Activated CD8-positive, alpha-beta memory T cell treated with anti-CD3 and anti-CD28 coated beads, Interleukin-2, amount 10 ng/mL, durations not matched to agents 7 days and 5 days (primary cell): ENCODE measurements at places on chromosomes 4 and X. TPM values are rescaled to one million over a fixed set of nuclear protein-coding genes. Genes with fewer than 3 reads are reported as not detected.

ARHGAP4 gene
- total RNA-seq = 300 TPM

CLDN2 gene
- total RNA-seq = not detected

GRCh38 chr4:6204871-6205566 is 4.7 kb upstream of the JAKMIP1 start:
- H3K36me3 ChIP-seq = peaks cover 13% of the 10 kb centered on the region
- H3K27ac ChIP-seq = no peak overlapping the region
- no peak overlapping the region for H3K4me3 ChIP-seq
- no peak for DNase-seq

- H3K4me3 ChIP-seq = no peak overlapping the region
- H3K27ac ChIP-seq = no peak overlapping the region
- no peak for DNase-seq
Observed at GRCh38 chrX:79290596-79290995, 76.5 kb downstream of the ITM2A start.

GRCh38 chr4:17475481-17475880 is 36.4 kb downstream of the QDPR start:
- no peaks in the 10 kb centered on the region for H3K27me3 ChIP-seq
- no peak overlapping the region for H3K4me3 ChIP-seq
- H3K4me1 ChIP-seq = no peaks in the 10 kb centered on the region

DNA sequence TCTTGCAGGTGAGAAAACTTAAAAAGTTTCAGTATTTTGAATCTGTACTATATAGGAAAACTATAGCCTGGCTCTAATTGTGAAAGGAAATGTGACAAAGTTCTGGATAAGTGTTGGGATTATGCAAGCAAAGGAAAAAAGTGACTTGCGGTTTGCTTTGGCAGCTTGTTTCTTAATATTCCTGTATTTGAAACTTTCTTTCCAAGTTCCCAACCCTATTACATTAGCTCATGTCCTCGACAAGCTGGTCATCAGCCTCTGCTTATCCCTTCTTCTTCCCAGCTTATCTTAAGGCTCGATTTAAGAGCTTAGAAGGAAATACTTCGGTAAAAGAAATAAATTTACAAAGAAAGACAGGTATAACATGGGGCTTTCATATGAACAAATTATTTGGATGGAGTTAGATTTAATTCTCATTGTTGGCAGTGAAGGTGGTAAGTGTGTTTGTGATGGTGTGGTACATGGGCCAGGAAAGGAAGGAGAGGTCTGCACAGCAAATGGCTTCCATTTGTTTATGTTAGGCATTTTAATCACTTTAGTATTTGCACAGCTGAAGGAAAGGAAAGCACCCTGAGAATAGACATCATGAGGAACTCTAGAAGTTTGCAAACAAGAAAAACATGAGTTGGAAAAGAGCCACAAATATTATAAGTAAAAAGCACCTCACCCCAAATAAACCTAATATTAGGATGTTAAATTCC is 5.1 kb upstream of the MYOZ2 start:
- H3K4me3 ChIP-seq = no peak overlapping the region
- no peaks in the 10 kb centered on the region for H3K36me3 ChIP-seq
- no peak for DNase-seq
- H3K27me3 ChIP-seq = no peaks in the 10 kb centered on the region

DNA sequence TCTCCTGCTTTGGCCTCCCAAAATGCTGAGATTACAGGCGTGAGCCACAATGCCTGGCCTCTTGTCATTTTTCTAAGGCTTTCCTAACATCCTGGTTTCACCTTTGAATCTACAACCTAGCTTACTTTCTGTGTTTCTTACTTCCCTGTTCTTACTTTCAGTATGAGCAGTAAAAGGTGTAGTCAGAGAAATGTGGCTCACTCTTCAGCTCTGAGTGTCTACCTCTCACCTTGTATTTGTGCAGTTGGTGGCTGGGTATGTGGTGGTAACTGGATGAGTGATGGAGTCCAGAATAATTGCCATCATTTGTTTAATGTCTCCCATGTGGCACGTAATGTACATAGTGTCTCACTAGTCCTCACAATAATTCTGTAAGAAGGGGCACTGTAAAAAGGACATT is 19.1 kb upstream of the CXCL11 start:
- H3K4me1 ChIP-seq = peaks cover 57% of the 10 kb centered on the region
- peak overlapping the region; percentile 58 for H3K27ac ChIP-seq
- peaks cover 4% of the 10 kb centered on the region for H3K27me3 ChIP-seq

DNA sequence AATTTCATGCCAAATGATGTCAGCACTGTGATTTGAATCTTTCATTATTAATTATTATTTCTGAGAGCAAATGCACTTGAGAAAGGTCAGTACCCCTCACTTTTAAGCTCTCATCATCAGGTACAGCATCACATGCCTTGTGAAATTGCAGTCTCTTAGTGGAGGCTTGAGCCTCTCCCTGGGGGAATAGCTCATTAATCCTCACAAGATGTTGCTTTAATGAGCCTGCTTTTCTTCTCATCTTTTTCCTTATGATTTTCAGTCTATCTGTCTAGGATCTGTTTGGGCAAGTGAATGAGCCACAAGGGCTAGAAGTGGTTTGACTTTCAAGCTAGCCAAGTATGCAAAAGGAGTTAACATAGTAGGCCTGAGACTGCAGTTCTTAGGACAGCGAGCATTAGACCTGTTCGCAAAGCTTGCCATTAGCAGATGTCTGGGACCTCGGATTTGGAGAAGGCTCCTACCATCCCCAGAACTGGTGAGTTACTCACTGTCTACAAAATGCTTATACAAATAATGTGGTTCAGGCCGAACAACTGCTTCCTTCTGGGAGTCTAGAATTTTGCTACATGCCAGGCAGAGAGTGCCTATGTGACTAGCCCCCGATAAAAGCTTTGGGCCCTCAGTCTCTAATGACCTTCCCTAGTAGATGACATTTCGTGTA is 174.5 kb downstream of the IL15 start:
- DNase-seq = no peak
- peaks cover 3% of the 10 kb centered on the region for H3K4me1 ChIP-seq
- no peak overlapping the region for H3K4me3 ChIP-seq
- H3K27me3 ChIP-seq = peaks cover 3% of the 10 kb centered on the region
- no peak overlapping the region for H3K27ac ChIP-seq
